ENCODE measurements at places on chromosomes 7 and 10. TPM values are rescaled to one million over a fixed set of nuclear protein-coding genes. Genes with fewer than 3 reads are reported as not detected.

Gene TSPAN13
- total RNA-seq = 73.8 TPM

DNA sequence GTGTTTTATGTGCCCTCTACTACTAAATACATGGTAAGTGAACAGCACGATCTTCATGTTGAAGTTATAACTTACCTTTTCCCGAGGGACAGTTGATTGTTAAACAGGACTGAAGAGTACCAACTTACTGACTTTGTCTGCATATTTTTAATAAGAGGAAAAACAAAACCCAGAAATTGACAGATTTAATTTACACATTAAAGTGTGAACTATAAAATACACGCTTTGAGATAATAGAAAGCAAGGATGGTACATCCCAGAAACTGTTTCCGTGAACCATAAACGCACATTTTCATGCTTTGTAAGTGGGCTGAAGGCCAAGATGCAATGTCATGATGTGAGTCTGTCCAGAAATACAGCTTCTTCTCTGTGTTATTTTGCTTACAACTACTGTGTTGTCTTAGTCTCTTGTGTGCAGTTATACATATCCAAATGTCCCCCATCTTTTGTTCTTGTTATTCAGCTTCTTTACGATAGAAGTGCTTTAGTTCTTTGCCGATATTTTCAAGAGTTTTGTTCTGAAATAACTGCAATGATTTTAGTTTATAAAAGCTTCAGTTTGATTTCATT, 190.1 kb downstream of the MLLT10 start:
- no peak overlapping the region for H3K4me3 ChIP-seq
- peaks cover 10% of the 10 kb centered on the region for H3K4me1 ChIP-seq
- no peaks in the 10 kb centered on the region for H3K36me3 ChIP-seq
- H3K27ac ChIP-seq = no peak overlapping the region

GRCh38 chr10:5187867-5188266, 2.9 kb upstream of the AKR1C8 start:
- no peak for DNase-seq
- H3K27ac ChIP-seq = no peak overlapping the region
- H3K4me3 ChIP-seq = no peak overlapping the region
- no peaks in the 10 kb centered on the region for H3K27me3 ChIP-seq

Gene GNAI1
- total RNA-seq = 25.6 TPM

Gene TPST1
- total RNA-seq = 23.3 TPM

DNA sequence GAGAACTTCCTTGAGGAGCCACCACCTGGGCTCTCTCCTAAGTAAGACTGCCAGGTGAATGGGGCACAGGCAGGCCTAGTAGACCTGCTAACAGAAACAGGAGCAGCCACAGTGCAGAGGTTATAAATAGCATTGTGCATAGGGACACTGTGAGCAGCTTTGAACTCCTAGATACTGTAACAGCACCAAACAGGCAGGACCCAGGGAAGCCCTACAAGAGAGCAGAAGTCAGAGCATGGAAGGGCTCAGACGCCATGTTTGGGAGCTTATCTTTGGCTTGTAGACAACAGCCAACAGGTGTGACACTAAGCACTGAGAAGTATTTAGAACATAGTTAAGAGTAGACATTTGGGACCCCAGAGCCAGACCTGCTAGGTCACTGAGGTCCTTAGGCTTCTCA, 14.5 kb downstream of the XRCC2 start:
- DNase-seq = no peak
- H3K27ac ChIP-seq = no peak overlapping the region
- H3K4me1 ChIP-seq = no peaks in the 10 kb centered on the region
- H3K27me3 ChIP-seq = no peaks in the 10 kb centered on the region

DNA sequence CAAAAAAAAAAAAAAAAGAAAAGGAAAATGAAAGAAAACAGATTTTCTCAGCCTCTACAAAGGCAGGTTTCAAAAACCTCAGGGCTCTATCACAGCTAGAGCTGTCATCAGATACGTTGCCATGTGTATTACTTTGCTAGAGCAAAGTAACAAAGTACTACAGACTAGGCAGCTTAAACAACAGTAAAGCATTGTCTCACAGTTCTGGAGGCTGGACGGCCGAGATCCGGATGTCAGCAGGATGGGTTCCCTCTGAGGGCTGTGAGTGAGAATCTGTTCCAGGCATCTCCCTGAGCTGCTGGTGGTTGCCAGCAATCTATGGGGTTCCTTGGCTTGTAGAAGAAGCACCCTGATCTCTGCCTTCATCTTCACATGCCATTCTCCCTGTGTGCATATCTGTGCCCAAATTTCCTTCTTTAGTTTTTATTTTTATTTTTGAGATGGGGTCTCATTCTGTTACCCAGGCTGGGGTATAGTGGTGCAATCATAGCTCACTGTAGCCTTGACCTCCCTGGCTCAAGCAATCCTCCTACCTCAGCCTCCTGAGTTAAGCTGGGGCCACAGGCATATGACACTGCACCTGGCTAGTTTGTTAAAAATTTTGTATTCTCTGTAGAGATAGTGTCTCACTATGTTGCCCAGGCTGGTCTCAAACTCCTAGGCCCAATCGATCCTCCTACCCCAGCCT, 48.9 kb upstream of the KDM7A start:
- no peak overlapping the region for H3K27ac ChIP-seq
- no peaks in the 10 kb centered on the region for H3K27me3 ChIP-seq
- no peak overlapping the region for H3K4me3 ChIP-seq
- H3K36me3 ChIP-seq = no peaks in the 10 kb centered on the region
- DNase-seq = no peak

DNA sequence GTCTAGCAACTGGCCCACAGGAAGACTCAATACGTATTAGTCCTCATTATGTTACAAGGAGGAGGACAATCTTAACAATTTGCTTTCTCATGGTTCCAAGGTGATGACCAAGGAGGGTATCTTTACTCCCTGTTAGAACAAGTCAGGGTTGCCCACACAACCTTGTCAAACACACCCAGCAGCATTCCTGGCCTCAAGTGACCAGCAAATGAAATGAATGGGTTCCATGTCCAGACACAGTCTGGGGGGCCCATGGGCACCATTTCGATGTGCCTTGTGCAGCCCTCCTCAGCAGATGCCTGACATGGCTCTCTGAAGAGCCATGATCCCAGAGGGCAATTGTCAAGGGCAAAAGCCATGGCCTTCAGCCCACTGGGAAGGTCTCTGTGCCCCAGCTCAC, 40.8 kb downstream of the ANXA8 start:
- H3K4me3 ChIP-seq = no peak overlapping the region
- H3K4me1 ChIP-seq = no peaks in the 10 kb centered on the region

Gene GPC2
- 3.4 TPM for total RNA-seq

GRCh38 chr10:110380293-110380692, 75.6 kb upstream of the SMNDC1 start:
- no peak for DNase-seq
- H3K4me3 ChIP-seq = no peak overlapping the region
- H3K27ac ChIP-seq = no peak overlapping the region

- no peak for DNase-seq
- no peaks in the 10 kb centered on the region for H3K4me1 ChIP-seq
- H3K36me3 ChIP-seq = no peaks in the 10 kb centered on the region
- no peak overlapping the region for H3K27ac ChIP-seq
- H3K4me3 ChIP-seq = no peak overlapping the region
Observed at GRCh38 chr10:59558066-59558465, 151.6 kb downstream of the SLC16A9 start.

DNA sequence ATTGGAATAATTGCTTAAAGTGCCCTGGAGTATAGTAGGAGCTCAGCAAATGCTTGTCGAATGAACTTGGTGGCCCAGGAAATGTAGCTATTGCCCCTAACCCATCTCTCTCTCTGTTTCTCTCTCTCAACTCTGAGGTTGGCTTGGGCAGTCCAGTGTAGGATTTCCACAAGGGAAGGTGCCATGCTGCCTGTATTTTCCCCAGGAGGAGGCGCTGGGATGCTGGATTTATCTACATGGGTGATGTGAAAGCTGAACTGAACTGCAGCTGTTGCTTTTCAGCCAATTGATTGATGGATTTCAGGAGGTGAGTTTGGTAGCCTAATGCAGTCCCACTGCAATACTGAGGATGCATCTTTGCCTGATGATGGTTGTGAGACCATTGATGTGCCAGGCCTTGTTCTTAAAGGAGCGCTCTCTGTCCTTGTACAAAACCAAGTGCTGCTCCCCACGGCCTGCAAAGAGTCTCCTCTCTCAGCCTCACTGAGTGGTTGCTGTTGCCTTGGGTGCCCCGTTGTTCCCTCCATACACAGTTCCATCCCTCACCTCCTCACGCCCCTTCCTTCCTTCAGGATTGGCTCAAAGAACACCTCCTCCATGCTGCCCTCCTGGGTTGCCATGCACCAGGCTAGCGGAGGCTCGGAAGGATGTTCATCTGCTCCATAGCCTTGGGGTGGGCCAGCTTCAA, 200.6 kb downstream of the GLRX3 start:
- H3K27me3 ChIP-seq = no peaks in the 10 kb centered on the region
- no peak for DNase-seq
- H3K36me3 ChIP-seq = no peaks in the 10 kb centered on the region
- H3K4me3 ChIP-seq = no peak overlapping the region
- H3K4me1 ChIP-seq = no peaks in the 10 kb centered on the region
- no peak overlapping the region for H3K27ac ChIP-seq

- H3K4me1 ChIP-seq = no peaks in the 10 kb centered on the region
- H3K27me3 ChIP-seq = no peaks in the 10 kb centered on the region
- no peak overlapping the region for H3K4me3 ChIP-seq
- no peak for DNase-seq
- H3K36me3 ChIP-seq = no peaks in the 10 kb centered on the region
- H3K27ac ChIP-seq = no peak overlapping the region
Observed at GRCh38 chr10:122181041-122181732, 89.9 kb upstream of the BTBD16 start.

Gene COMMD3
- 51.4 TPM for total RNA-seq

GRCh38 chr10:98260350-98260749, 7.6 kb downstream of the LOXL4 start:
- no peak for DNase-seq
- H3K36me3 ChIP-seq = no peaks in the 10 kb centered on the region
- no peak overlapping the region for H3K4me3 ChIP-seq
- peak overlapping the region; percentile 49 for H3K27ac ChIP-seq
- no peaks in the 10 kb centered on the region for H3K4me1 ChIP-seq
- no peaks in the 10 kb centered on the region for H3K27me3 ChIP-seq

- no peak for DNase-seq
- H3K4me1 ChIP-seq = no peaks in the 10 kb centered on the region
- no peaks in the 10 kb centered on the region for H3K27me3 ChIP-seq
- H3K4me3 ChIP-seq = no peak overlapping the region
- no peaks in the 10 kb centered on the region for H3K36me3 ChIP-seq
Observed at GRCh38 chr10:63197344-63198092, 64.4 kb downstream of the NRBF2 start.

- no peak overlapping the region for H3K27ac ChIP-seq
- no peak overlapping the region for H3K4me3 ChIP-seq
- H3K27me3 ChIP-seq = peaks cover 99% of the 10 kb centered on the region
- DNase-seq = no peak
- H3K36me3 ChIP-seq = no peaks in the 10 kb centered on the region
Observed at GRCh38 chr7:155807065-155807671, 5.1 kb downstream of the SHH start.

GRCh38 chr10:114470956-114471905, 66.9 kb upstream of the AFAP1L2 start:
- H3K36me3 ChIP-seq = no peaks in the 10 kb centered on the region
- H3K27ac ChIP-seq = peak overlapping the region; percentile 36
- H3K4me1 ChIP-seq = no peaks in the 10 kb centered on the region
- H3K4me3 ChIP-seq = no peak overlapping the region

Gene ASIC3
- 1.3 TPM for total RNA-seq

GRCh38 chr10:93357680-93358079, 124.5 kb downstream of the MYOF start:
- no peaks in the 10 kb centered on the region for H3K4me1 ChIP-seq
- no peak overlapping the region for H3K27ac ChIP-seq
- no peak for DNase-seq
- H3K36me3 ChIP-seq = peaks cover 22% of the 10 kb centered on the region

GRCh38 chr10:48470115-48470892, 134.6 kb downstream of the ARHGAP22 start:
- H3K27me3 ChIP-seq = peaks cover 5% of the 10 kb centered on the region
- DNase-seq = no peak
- no peak overlapping the region for H3K4me3 ChIP-seq
- H3K36me3 ChIP-seq = no peaks in the 10 kb centered on the region

Gene HTR7
- total RNA-seq = 1.8 TPM

Gene FFAR4
- 0.33 TPM for total RNA-seq

Gene ZNF277
- 30.8 TPM for total RNA-seq

GRCh38 chr7:73621168-73622063, 2.9 kb downstream of the MLXIPL start:
- H3K4me1 ChIP-seq = peaks cover 16% of the 10 kb centered on the region
- no peaks in the 10 kb centered on the region for H3K36me3 ChIP-seq
- H3K27ac ChIP-seq = no peak overlapping the region
- H3K27me3 ChIP-seq = peaks cover 8% of the 10 kb centered on the region

DNA sequence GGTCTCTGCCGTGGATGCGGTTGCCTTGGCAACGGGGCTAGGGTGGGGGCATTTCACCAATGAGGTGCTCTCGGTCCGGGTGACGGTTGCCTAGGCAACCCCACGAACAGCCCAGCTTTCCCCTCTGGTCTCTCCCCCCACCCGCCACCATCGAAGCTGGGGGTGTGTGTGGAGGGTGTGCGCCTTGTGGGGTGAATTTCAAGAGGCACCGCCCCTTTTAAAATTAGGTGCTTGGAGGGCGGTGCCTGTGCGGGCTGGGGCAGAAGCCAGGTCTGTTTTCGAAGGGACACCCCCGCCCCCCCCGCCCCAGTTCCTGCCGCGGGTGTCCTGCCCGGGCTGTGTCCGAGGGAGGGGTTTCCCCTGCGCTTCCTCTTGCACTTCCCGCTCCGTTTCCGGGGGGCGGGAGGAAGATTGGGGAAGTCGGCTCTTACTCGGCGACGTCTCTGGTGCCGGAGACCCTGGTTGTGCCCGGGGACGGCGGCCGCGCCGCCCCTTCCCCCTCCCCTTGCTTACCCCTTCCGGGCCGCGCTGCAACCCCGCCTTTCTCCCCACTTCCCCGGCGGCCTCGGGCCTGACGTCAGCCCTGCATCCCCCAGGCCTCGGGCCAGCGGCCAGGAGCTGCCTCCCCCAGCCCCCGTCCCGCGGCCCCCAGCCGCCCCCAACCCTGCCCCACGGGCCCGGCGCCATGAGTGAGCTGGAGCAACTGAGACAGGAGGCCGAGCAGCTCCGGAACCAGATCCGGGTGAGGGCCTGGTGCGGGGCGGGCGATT, 2.2 kb downstream of the GNB2 start:
- H3K4me3 ChIP-seq = peak overlapping the region; percentile 97
- no peaks in the 10 kb centered on the region for H3K27me3 ChIP-seq
- peak; percentile 74 for DNase-seq
- H3K36me3 ChIP-seq = no peaks in the 10 kb centered on the region
- H3K4me1 ChIP-seq = no peaks in the 10 kb centered on the region
- H3K27ac ChIP-seq = peak overlapping the region; percentile 97

DNA sequence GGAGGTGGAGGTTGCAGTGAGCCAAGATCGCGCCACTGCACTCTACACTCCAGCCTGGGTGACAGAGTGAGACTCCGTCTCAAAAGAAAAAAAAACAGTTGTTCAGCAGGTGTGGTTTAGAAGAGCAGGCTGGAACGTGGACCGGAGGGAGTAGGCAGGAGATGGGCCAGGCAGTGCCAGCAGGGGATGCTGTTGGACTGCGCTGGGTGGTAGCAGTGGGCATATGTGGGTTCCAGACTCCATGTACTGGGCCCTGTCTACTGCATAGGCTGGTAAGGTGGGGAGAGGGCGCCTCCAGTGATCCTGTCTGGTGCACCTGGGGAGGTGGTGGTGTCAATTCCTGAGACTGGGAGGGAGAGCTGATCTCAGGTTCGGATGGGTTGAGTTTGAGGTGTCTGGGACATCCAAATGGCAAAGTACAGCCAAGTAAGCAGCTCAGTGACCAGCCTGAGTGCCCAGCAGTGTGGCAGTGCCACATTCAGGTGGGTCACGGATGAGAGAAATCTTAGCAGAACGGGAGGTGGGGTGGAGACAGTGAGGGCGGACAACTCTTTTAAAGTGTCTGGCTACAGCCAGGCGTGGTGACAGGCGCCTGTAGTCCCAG, 25.9 kb downstream of the SFXN4 start:
- no peaks in the 10 kb centered on the region for H3K36me3 ChIP-seq
- H3K27ac ChIP-seq = no peak overlapping the region
- H3K4me1 ChIP-seq = no peaks in the 10 kb centered on the region
- no peaks in the 10 kb centered on the region for H3K27me3 ChIP-seq
- H3K4me3 ChIP-seq = no peak overlapping the region
